MCF 10A (cell line): ENCODE measurements at places on chromosomes 3 and 15. TPM values are rescaled to one million over a fixed set of nuclear protein-coding genes. Genes with fewer than 3 reads are reported as not detected.

GRCh38 chr3:194330160-194330559, 21.0 kb downstream of the CPN2 start:
- DNase-seq: no peak
- H3K36me3 ChIP-seq: no peaks in the 10 kb centered on the region
- peaks cover 28% of the 10 kb centered on the region for H3K4me1 ChIP-seq
- H3K27me3 ChIP-seq: no peaks in the 10 kb centered on the region
- H3K4me3 ChIP-seq: peak overlapping the region; percentile 40
- H3K27ac ChIP-seq: peak overlapping the region; percentile 75

DNA sequence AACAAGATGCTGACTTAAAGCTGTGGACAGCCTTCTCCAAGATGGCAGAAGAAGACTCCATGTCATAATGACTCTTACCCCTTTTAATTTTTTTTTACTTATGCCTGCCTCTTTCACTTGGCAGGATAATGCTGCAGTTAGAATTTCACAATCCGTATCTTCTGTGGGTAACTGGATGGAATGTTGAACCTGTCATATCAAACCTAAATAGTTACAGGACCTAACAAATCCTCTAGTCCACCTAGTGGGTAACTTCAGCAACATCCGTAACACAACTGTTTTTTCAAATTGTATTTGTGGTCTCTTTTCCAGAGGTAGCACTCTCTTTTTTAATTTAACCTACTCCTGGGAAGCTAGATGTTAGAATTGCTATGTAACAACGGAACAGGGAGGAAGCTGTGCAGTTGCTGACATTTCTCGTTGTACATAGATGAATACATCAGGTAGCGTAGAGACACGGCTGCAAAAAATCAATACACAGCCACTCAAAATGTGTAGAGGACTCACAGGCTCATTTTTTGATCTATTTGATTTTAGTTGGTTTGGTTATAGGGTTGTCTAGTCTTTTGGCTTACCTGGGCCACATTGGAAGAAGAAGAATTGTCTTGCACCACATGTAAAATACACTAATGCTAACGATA, 43.9 kb upstream of the TRPM1 start:
- H3K27me3 ChIP-seq: no peaks in the 10 kb centered on the region
- H3K4me3 ChIP-seq: no peak overlapping the region
- H3K36me3 ChIP-seq: no peaks in the 10 kb centered on the region

- H3K4me3 ChIP-seq: no peak overlapping the region
- H3K4me1 ChIP-seq: peaks cover 14% of the 10 kb centered on the region
- peak; percentile 46 for DNase-seq
- peak overlapping the region; percentile 46 for H3K27ac ChIP-seq
- H3K36me3 ChIP-seq: peaks cover 26% of the 10 kb centered on the region
Measured at GRCh38 chr15:59160880-59161593, 45.6 kb upstream of the LDHAL6B start.

DNA sequence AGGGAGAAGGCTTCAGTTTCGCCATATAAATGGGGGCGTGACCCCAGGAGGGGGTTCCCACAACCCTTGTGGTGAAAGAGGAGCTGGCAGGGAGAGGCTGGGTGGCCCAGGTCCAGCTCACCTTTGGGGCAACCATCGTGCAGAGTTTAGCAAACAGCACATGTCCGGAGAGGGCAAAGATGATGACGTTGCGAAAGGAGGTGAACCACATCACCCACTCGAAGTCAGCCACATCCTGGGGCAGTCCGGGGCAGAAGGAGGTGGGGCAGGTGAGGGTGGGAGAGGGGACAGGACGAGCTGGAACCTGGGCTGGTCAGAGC, 3.7 kb downstream of the HHATL start:
- H3K27ac ChIP-seq: no peak overlapping the region
- H3K27me3 ChIP-seq: no peaks in the 10 kb centered on the region
- DNase-seq: peak; percentile 53
- peaks cover 8% of the 10 kb centered on the region for H3K4me1 ChIP-seq
- no peaks in the 10 kb centered on the region for H3K36me3 ChIP-seq
- H3K4me3 ChIP-seq: no peak overlapping the region

CLDN1 gene
- total RNA-seq: 197 and 263 TPM in 2 replicates

DNA sequence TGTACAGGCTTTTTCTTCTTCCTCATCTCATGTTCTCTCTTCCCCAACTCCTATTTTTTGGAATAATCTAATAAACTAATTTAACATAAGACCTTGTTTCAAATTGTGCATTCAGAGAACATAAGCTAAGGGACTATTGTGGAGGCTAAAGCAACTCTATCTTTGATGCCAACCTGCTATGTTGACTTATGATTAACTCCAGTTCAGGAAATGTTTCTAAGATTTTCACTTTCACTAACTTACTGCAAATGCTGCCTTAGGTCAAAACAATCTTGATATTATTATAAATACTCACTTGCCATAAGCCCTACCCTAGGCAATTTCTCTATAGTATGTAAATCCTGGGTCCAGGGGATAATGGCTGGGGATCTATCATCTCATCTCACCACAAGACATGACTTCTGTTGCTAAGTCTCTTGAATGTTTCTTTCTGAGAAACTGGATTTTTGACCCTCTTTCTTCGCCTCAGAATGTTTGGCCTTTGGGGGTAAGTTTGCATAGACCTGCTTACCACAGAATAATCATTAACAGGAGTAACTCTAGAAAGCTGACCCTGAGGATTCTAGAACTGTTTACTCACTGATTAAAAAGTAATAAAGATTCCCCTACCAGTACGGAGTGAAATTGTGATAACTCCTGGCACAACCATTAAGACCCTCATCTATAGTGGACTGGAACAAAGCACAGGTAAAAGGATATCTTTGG, 768.1 kb downstream of the GBE1 start:
- no peaks in the 10 kb centered on the region for H3K27me3 ChIP-seq
- no peak overlapping the region for H3K27ac ChIP-seq
- H3K36me3 ChIP-seq: no peaks in the 10 kb centered on the region

DNA sequence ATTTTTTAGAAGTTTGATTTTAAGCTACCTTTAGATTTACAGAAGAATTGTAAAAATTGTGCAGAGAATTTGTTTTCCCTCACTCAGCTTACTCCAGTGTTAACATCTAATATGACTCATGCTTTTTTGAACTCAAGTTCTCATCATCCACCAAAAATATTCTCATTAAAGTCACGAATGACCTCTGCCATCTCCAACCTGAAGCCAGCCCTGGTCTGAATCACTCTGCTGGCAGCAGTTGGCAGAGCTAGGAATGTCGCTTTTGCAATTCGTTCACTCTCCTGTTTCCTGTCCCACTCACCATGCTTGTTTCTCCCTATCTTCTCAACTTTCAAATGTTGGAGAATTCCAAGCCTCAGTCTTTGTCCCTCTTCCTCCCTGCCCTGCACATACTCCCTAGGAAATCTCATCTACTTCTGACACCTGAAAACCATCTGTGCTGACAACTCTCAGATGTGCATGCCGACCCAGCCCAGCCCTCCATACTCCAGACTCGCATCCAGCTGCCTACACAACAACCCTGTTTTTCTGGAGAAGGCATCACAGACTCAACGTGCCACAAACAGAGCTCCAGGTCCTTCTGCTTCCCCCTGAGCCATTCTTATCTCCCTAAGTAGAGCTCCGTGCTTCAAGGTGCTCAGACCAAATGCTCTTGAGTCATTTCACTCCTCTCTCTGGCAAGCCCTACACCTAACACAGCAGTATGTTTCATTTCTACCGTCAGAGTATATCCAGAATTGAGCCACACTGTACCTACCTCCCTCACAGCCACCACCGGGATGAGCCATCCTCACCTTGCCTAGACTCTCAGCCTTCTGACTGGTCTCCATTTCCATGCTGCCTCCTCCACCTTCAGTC, 24.9 kb downstream of the PRR23E start:
- H3K27ac ChIP-seq: no peak overlapping the region
- peak; percentile 86 for DNase-seq
- H3K27me3 ChIP-seq: no peaks in the 10 kb centered on the region
- no peaks in the 10 kb centered on the region for H3K4me1 ChIP-seq

BCHE gene
- not detected in 2 replicates for total RNA-seq

- no peak overlapping the region for H3K4me3 ChIP-seq
- H3K27ac ChIP-seq: no peak overlapping the region
- DNase-seq: no peak
- no peaks in the 10 kb centered on the region for H3K4me1 ChIP-seq
- H3K27me3 ChIP-seq: peaks cover 43% of the 10 kb centered on the region
Measured at GRCh38 chr15:70142322-70143191, 44.8 kb upstream of the TLE3 start.

- H3K27me3 ChIP-seq: no peaks in the 10 kb centered on the region
- H3K4me1 ChIP-seq: no peaks in the 10 kb centered on the region
- no peak overlapping the region for H3K4me3 ChIP-seq
- H3K27ac ChIP-seq: no peak overlapping the region
- no peak for DNase-seq
Measured at GRCh38 chr3:13843351-13843750, 36.5 kb downstream of the WNT7A start.

C3orf22 gene
- total RNA-seq: not detected in 2 replicates

- H3K27ac ChIP-seq: peak overlapping the region; percentile 39
- DNase-seq: no peak
- no peaks in the 10 kb centered on the region for H3K27me3 ChIP-seq
- peaks cover 34% of the 10 kb centered on the region for H3K36me3 ChIP-seq
Measured at GRCh38 chr15:52133510-52134220, 21.1 kb upstream of the BCL2L10 start.

DNA sequence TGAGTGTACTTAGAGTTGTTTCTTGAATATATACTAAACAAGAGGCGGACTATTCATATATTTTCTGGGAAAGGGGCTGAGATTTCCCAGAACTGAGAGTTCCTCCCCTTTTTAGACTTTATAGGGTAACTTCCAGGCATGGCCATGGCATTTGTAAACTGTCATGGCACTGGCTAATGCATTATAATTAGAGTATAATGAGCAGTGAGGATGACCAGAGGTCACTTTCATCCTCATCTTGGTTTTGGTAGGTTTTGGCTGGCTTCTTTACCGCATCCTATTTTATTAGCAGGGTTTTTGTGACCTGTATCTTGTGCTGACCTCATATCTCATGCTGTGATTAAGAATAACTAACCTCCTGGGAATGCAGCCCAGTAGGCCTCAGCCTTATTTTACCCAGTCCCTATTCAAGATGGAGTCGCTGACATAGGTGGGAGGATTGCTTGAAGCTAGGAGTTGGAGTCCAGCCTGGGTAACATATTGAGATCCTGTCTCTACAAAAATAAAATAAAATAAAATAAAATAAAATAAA, 91.4 kb downstream of the MOBP start:
- no peaks in the 10 kb centered on the region for H3K36me3 ChIP-seq
- no peak overlapping the region for H3K4me3 ChIP-seq
- no peak overlapping the region for H3K27ac ChIP-seq
- H3K4me1 ChIP-seq: no peaks in the 10 kb centered on the region
- DNase-seq: no peak

DNA sequence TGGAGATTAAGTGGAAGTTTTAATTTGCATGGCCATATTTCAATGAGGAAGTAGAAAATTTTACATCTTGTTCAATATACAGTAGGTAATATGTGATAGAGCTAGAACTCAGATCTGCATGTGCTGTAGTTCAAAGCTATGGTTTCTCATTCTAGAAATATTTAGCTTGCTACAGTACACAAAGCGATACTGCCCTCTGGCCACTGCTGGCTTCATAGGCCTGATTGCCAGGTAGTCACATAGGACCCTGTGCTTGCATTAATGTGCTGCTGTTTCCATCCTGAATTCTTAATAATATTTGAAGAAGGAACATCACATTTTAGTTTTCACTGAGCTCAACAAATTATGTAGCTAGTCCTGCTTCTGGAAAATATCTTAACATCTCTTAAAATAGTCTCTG, 87.0 kb downstream of the PLSCR2 start:
- H3K27me3 ChIP-seq: no peaks in the 10 kb centered on the region
- no peak overlapping the region for H3K4me3 ChIP-seq
- H3K4me1 ChIP-seq: no peaks in the 10 kb centered on the region
- no peaks in the 10 kb centered on the region for H3K36me3 ChIP-seq
- H3K27ac ChIP-seq: no peak overlapping the region

GRCh38 chr3:118863731-118864322, 170.8 kb downstream of the IGSF11 start:
- peak; percentile 42 for DNase-seq
- H3K4me3 ChIP-seq: no peak overlapping the region
- H3K36me3 ChIP-seq: no peaks in the 10 kb centered on the region
- no peaks in the 10 kb centered on the region for H3K27me3 ChIP-seq
- no peaks in the 10 kb centered on the region for H3K4me1 ChIP-seq

DNA sequence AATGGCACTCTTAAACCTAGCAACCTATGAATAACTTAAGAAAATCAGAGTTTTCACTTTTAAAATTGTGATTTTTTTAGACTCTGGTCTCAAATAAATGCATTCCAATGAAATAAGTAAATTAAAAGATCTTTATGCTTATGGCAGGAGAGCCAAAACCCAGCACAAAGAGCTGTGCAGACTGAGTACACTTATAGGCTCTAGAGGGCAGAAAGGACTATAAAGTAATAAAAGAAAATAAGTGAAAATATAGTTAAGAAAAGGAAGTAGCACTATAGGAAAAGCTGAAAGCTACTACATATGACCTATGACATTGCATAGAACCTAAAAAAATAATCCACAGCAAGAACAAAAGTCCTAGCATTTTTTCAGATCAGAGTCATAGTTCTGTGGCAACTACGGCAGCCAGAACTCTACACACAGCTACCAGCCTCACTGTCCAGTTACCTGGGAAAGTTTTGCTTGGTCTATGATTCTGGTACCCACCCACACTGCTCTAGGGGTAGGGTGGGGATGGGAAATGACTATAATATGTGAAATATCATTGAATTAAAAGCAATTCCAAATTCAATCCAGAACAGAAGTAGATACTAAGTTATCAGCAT, 30.5 kb downstream of the CLASP2 start:
- no peak overlapping the region for H3K4me3 ChIP-seq
- DNase-seq: peak; percentile 44
- no peak overlapping the region for H3K27ac ChIP-seq
- H3K4me1 ChIP-seq: peaks cover 11% of the 10 kb centered on the region
- H3K36me3 ChIP-seq: peaks cover 17% of the 10 kb centered on the region

- no peaks in the 10 kb centered on the region for H3K27me3 ChIP-seq
- peaks cover 71% of the 10 kb centered on the region for H3K36me3 ChIP-seq
- no peak overlapping the region for H3K27ac ChIP-seq
- no peak overlapping the region for H3K4me3 ChIP-seq
- peaks cover 29% of the 10 kb centered on the region for H3K4me1 ChIP-seq
Measured at GRCh38 chr3:197292083-197292646, 6.2 kb downstream of the DLG1 start.

LRRIQ4 gene
- total RNA-seq: not detected in 2 replicates

DNA sequence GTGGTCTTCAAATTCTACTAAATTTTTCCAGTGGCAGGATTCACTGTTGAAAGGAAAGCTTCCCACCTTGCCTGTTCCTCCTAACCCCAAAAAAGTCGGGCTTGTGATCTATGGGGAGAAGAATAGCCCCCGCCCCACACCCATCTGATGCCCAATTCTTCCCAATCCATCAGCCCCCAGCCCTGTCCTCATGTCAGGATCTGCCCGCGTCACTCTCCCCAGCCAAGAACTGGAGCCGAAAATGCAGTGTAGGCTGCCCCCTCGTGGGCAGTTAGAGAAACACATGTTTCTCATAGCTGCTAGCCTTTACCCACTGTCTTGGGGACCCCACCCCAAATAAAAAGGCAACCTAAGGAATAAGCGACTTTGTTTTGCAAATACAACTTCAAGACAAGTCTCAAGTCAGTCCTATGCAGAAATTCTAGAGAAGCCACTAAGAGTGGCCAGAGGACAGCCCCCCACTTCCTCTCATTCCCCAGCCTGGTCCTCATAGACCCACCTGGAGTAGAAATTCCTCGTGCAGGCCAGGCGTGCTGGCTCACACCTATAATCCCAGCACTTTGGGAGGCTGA, 13.0 kb upstream of the CSK start:
- peak; percentile 70 for DNase-seq
- H3K27ac ChIP-seq: no peak overlapping the region
- H3K36me3 ChIP-seq: peaks cover 4% of the 10 kb centered on the region
- no peaks in the 10 kb centered on the region for H3K27me3 ChIP-seq
- H3K4me1 ChIP-seq: peaks cover 6% of the 10 kb centered on the region
- no peak overlapping the region for H3K4me3 ChIP-seq

OR5K2 gene
- not detected in 2 replicates for total RNA-seq
